CD4-positive, alpha-beta T cell treated with Interleukin-1 beta for 1 hour (primary cell): ENCODE measurements at places on chromosomes 1 and 21.

- DNase-seq, result no peak
Measured at GRCh38 chr1:200260597-200261335, 149.1 kb downstream of the ZNF281 start.

DNA sequence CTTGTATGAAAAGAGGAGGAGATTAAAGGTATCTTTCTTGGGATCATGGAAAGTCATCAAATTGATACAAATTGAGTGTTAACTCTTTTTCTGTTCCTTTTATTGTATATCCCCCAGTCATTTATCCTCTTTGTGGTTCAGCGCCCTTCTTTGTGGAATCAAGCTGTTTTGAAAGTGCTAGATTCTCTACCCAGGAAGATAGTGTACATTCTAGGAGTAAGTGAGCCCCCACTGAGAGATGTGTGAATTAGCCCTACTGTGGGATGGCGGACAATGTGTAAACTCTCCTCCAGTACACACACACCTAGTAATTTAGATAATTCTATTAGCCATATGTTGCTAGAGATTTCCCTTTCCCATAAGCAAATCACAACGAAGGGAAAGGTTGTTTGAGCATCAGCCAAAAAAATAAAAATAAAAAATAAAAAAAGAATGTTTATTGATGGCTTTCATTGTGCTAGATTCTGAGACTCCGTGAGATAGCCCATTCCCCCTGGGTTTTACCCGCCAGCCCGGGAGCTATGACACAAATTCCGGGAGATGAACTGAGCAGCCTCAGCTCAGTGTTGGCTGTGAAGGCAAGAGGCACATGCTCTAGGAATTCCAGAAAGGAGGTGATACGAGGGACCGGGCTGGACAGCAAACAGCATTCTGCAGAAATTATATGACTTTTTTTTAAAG, 378.4 kb upstream of the RUNX1 start:
- no peak for DNase-seq

DNA sequence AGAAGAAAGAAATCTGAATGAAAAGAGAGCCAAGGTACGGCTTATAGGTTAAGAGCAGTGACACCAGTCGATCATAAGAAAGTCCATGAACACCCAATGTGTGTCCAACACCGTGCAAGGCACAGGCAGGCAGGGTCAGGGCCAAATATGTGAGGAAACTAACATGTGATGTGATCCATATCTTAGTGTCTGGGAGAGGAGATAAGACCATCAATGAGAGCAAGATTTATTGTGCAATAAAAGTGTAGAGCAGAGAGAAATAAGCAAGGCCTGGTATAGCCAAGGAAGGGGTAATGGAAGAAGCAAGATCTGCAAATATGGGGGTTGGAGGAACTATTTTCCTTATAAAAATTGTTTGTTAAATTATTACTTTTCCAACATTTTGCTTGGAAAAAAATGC, 198.8 kb downstream of the CRB1 start:
- no peak for DNase-seq

- DNase-seq, result no peak
Measured at GRCh38 chr1:167564612-167565270, 11.2 kb upstream of the CREG1 start.

GRCh38 chr1:152806576-152806975, at the start of gene LCE1C:
Gene LCE1C, minus strand, starts transcription at chr1:152806651. Its CDS starts 1,173 bp downstream, at chr1:152805478.
- no peak for DNase-seq

DNA sequence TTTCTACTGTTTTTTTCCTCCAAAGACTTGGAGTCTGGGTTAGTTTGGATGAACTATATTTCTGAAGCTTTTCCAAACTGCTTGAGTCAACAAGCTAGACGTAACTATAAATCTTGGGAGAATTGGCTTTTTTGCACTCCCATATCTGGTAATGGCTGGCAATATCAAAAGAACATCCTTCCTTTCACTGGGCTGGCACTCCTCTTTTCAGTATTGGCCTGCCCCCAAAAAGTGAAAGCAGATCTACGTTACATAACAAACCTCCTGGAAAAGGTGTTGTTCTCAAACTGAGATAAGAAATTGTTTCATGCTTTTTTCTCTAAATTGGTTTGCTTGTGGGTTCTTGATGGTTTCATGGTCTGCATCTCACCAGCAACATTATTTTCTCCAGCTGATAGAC, 499.3 kb downstream of the NEGR1 start:
- DNase-seq, result no peak
